ENCODE measurements at places on chromosomes 1 and 21.

DNA sequence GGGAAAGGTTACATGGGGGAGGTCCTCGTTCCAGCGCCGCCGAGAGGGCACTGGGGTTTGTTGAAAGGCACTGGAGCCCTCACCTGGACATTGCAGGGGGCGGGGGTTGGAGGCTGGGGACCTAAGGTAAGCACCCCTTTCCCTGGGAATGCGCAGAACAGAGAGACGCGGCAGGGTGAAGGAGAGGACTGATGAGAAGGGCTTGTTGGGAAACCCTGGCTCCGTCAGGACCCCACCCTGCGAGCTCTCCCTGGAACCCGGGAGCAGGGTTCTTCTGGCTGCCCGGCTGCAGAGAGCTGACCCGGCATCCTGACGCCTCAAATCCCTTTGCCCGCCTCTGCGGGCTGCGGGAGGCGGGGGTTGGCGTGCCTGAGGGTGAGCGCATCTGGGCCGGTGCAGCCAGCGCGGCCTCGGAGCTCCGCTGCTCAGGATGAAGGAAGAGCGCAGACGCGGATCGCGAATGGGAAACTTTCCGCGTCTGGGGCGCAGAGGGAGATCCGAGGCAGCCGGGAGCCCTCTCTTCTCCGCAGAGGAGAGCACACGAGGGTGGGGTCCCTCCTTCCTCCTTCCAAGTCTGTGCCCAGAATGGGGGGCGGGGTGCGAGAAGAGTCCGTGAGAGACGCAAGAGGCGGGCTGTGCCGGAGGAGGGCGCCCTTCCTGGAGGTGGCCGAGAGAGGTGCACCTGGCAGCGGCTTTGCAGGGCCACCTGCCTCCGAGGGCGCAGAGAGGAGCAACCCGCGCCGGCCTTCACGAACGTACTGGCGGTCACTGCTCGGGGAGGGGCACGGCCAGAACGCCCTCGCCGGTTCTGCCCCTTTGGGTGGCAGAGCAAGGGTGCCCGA is 2.4 kb downstream of the IGSF21 start:
- no peak for DNase-seq

GRCh38 chr1:218705911-218706893 is 361.1 kb downstream of the TGFB2 start:
- DNase-seq: peak; percentile 99

DNA sequence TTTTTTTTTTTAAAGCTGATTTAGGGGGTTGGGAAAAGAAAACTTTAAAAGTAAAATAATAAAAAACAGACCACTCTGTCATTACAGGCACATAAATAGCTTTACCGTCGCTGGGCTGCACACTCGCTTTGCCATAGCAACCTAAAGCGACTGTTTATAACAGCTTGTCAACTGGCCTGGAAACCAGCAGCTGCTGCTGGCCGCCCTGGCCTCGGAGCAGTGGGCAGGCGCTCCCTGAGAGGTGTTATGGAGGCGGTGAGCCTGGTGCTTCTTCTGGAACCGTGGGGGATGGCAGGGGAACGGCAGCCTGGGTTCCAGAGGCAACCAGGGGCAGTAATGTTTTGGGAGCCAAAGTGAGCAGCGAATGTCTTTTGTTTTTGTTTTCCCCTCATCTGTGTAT is 45.7 kb downstream of the ATP2B4 start:
- no peak for DNase-seq

GRCh38 chr1:210779269-210779668 is 354.7 kb downstream of the KCNH1 start:
- no peak for DNase-seq

GRCh38 chr1:172742599-172743500 is 83.9 kb downstream of the FASLG start:
- peak; percentile 51 for DNase-seq

DNA sequence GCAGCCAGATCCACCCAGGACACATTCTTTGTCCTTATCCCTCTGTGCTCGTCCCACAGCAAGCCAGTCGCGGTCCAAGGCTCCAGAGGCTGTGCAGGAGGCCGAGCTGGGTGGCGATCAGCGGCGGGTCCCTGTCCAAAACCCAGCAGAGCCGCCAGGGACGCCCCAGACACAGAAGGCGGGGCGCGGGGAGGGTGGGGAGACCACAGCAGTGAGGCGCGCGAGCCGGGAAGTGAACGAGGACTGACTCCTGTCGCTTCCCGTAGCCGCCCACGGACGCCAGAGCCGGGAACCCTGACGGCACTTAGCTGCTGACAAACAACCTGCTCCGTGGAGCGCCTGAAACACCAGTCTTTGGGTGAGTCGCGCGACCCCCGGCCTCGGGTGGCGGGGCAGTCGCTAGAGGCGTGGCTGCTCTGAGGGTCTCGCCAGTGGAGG is at the start of gene LGALS8:
Gene LGALS8, plus strand, starts transcription at position 279 of the 438 bp plus-strand sequence. CDS start 2,089 bp downstream, outside the sequence.
- DNase-seq: peak; percentile 90

- DNase-seq: peak; percentile 87
Observed at GRCh38 chr1:63877816-63878215, 104.0 kb downstream of the ROR1 start.

DNA sequence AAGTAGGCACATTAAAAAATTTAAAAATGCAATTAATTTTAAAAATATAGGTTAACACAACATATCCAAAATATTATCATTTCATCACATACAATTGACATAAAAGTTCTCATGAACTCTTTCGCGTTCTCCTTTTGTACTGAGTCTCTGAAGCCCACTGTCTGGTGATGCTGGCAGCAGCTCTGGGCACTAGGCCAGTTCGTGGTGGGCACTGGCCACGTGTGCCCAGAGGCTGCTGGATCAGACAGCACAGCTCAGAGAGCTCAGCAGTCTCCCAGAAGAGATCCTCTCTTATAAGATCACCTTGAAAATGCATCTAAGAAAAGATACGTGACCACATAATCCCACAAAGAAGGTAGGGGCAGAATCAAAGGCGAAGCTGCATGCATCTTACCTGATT is 9.9 kb downstream of the CEP104 start:
- no peak for DNase-seq

Data from ACHN (cell line).